CD4-positive, alpha-beta T cell treated with Interferon gamma for 1 hour (primary cell): ENCODE measurements at places on chromosomes 2 and 18.

- no peak for DNase-seq
Observed at GRCh38 chr2:237482485-237482884, 4.6 kb upstream of the MLPH start.

DNA sequence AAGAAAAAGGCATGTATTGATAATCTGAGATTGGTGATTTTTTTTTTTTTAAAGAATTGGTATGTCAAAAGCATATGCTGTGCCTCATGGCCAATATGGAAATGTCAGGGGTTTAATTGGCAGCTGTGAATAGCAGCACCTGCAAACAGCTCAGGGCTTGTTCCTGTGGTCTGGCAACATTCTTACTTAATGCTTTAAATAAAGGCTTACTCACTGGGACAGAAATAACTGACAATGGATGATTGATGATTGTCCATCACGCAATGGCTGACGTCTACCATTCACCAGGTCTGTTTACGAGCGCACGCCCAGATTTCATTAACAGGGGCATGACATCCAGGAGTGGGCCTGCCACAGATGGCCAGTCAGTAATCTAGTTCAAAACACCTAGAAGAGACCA lies 66.7 kb downstream of the ETAA1 start:
- DNase-seq: no peak

DNA sequence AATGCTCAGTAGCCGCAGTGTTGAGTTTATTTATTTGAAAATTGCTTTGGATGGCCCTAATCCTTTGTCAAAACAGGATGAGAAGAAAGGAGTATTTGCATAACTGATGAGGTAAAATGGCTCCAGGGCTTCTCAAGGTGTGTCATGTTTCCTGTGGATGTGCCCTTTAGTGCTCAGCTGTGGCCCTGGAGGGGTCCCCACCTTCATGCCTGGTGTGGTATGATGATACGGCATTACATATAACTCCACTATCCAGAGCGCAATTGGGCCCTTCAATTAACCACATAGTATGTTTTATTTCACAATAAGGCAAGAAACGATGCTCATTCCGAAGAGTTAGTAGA lies 39.8 kb upstream of the TMEM178A start:
- no peak for DNase-seq

GRCh38 chr18:76712511-76713140 lies 109.7 kb upstream of the ZNF236 start:
- no peak for DNase-seq

DNA sequence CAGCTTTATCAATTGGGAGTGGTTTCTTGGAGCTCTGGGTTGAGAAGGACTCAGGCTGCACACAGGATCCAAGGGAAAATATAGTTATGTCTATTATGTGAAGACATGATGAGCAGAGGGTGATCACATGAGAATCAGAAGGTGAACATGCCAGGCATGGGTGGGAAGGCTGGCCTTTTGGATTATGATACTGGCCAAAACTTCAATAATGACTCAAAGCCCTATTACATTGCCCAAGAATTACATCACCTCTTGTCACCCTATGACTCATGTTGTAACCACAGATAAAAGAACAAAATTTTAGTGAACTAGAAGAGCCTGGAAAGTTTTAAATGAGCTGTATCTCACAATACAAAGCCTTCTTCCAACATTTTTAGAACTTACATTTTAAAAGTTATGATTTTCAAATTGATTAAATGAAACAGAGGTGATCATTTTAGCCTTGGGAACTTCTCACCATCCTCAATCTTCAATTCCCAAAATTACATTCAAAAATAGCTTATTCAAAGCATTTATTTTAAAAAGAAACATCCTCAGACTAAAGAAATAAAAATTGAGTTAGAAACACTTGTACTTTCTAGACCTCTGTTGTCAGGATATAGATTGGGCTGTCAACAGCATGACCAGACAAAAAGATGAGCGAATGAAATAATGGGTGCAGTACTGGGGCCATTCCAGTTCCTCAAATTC lies 428.3 kb downstream of the MBD2 start:
- DNase-seq: no peak

DNA sequence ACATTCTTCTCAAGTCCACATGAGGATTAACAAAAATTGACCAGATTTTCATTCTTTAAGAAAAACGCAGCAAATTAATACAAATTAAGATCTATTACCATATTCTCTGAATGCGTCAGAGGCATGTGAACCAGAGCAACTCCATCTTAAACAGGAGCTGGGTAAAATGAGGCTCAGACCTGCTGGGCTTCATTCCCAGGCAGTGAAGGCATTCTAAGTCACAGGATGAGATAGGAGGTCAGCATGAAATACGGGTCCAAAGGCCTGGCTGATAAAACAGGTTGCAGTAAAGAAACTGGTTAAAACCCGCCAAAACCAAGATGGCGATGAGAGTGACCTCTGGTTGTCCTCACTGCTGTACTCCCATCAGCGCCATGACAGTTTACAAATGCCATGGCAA lies 217.6 kb downstream of the RDH14 start:
- DNase-seq: no peak

- no peak for DNase-seq
Observed at GRCh38 chr2:45681675-45682074, 30.2 kb downstream of the PRKCE start.

- DNase-seq: no peak
Observed at GRCh38 chr2:227654426-227654825, 12.2 kb upstream of the SCYGR5 start.

- DNase-seq: no peak
Observed at GRCh38 chr2:126972279-126972626, 73.6 kb downstream of the TEX51 start.

DNA sequence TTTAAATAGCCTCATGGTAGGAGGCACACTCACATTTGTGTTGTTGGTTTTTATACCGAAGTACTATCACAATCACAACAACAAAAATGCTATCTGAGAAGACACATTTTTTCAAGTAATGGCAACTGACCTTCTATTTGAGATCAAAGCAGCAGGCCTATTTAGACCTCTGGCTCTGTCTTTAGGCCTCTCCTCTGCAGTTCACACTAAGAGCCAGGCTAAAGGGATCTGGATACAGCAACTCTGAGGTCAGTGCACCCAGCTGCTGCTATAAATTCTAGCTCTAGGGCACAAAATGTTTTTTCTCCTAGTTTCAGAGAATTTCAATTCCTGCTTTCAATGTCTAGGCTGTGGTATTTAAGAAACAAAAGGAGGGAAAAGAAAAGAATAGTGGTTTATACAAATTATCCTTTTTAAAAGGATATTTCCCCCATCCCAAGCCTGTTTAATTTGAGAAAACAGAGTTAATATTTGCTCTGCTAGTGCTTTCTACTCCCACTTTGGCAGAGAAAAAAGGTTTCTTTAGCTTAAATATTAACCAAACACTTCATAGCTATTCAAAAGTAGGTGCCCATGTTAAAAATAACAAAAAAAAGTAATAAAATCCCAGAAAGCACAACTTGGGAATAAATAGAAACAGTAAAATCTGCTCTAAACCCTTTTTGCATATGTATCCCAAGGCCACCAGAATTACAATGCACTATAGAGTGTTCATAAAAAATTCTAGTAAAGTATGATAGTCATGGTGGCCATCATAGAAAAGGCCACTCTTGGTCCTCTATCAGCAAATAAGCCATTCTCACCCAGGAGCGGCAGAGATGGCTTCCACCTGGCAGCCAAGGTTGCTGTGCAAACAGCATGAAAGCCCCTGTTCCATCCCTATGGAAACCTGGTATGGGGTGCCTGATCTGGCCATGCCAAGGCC lies 293.6 kb upstream of the SESTD1 start:
- DNase-seq: no peak

GRCh38 chr18:848062-848861 lies 36.2 kb upstream of the YES1 start:
- no peak for DNase-seq

- DNase-seq: no peak
Observed at GRCh38 chr2:20139407-20140172, 85.3 kb downstream of the SDC1 start.

DNA sequence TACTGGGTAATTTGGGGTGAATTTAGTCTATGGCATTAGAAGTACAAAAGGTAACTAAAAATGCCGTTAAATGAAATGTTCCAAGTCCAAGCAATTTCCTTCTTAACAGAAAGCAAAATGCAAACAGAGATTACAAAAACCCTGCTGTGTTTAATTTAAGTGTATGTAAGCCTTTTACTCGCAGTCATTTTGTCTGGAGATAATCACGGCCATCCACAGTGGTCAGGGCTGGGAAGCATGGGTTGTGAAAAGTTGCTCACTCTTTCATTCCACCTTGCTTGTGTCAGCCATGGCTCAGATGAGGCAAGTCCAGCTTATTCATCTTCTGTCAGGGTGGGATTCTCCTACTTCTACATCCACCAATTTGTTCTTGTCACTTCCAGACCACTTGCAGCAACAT lies 983.6 kb upstream of the ZEB2 start:
- no peak for DNase-seq

GRCh38 chr2:169709981-169710380 lies 15.7 kb downstream of the PHOSPHO2 start:
- DNase-seq: no peak

DNA sequence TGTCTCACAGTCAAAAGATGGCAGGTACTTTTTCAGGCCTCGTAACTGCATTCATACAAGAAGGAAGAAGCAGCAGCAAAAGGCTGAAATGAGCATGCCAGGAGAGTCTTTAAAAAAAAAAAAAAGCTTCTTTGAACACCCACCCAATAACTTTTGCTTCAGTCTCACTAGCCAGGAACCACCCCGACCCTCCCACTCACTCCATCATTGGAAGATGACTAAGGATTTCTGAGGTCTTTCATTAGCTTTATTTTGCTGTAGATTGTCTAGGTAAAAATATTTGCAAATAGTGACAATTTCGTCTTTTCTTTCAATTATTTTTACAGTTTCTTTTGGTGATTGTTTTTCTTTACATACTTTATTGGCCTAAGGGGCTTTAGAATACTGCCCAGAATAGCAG lies 37.9 kb downstream of the RBBP8 start:
- DNase-seq: no peak

- no peak for DNase-seq
Observed at GRCh38 chr18:61998957-61999356, 106.2 kb upstream of the RNF152 start.

GRCh38 chr2:185876234-185876633 lies 137.6 kb downstream of the FSIP2 start:
- DNase-seq: no peak

GRCh38 chr2:150129921-150130575 lies 357.4 kb downstream of the RND3 start:
- no peak for DNase-seq

DNA sequence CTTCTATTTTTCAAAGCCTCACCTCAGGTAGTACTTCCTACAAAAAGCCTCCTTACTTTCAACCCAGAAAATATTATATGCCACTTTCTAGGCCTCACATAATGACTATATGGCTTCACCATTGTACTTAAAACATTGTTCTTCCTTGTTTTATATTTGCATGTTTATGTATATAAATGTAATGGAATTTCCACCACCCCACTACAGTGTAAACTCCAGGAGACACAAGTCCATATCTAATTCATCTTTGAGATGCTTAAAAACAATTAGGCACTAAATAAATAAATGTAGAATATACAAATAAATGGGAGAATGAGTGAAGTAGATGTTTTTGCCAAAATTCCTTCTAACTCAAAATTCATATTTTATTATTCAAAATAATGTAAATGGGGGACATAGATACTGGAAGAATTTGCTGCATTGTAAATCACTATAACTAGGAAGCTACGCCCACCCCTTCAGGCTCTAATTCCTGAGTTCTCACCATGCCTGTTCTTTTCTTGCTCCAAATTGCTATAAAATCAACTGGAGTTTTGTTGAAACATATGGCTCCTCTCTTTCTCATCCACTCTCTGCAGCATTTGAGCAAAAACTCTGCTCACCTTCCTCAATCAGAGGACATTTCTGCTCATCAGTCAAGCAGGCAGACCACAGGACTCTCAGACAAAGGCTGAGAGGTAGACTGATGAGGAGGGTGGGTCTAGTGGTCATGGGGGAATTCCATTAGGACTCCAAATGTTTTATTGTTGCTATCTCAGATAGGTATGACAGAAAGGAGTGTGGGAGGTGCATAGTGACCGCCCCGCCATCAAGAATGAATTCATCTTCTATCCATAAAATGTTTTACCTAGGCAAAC lies 243.0 kb downstream of the HNMT start:
- no peak for DNase-seq

DNA sequence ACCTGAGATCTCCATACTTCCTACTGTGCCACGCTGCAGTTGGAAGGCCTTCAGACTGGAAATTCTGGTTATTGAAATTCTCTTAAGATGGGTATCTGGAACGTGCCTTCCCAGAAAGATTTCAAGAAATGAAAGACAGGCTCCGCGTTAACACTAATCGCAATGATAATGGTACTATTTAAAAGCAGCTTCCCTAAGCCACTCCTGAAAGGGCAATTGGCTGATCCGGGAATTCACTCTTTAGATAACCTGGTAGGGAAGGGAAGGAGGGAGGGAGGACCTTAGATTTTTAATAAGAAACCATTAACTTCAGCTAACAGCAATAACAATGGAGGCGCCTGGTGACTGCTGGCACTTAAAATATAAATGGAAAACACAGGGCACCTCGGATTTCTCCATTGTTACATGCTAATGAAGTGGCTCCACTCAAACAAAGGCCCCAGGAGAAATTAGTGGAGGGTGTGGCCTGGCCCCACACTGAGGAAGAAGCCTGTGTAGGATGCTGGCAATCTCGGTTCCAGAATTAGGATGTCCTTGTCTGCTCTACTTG lies 22.5 kb upstream of the MTA3 start:
- DNase-seq: no peak

DNA sequence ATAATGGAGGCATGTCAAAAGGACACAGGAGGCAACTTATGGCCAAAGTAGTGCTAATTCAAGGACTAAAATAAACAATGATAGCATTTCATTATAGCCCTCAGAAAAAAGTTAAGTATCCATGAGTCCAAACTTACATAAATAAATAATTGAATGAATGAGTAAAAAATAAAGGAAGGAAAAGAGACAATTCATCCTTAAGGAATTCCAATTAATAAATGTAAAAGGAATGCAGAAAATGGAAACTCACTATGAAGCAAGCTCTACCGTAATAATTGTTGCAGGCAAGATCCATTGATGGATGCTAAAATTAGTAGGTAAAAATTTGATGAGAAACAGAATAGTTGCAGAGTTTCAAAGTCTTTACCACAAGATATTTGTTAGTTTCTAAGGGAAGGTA lies 88.2 kb upstream of the RAPGEF4 start:
- DNase-seq: no peak

GRCh38 chr2:148507970-148508369 lies 136.6 kb upstream of the EPC2 start:
- no peak for DNase-seq

DNA sequence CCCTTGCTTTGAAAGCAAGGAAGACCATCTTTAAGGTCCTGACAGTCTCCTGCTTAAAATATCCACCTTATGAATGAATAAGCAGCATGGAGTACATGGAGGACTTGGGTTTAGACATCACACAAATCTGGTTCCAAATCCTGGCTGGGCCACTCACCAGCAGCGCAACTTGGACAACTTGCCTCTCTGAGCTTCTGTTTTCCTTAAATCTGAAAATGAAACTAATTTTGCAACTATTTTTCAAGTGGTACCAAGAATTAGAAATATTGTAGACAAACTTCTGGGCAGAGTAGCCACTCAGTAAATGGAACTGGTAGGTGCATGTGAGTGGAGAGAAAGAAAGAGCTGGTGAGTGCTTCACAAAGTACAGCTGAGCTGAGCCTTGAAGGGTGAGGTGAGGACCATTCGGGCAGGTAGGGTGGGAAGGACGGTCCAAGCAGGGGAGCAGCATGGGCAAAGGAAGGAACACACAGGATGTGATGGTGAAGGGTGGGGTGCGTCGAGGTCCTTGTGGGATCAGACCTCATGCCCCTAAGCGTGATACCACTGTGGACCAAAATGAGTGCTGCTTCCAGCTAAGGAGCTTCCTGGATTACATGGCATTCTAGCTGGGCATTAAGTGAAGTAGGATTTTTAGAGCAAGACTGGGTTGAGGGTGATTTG lies 14.4 kb upstream of the TET3 start:
- DNase-seq: no peak
